ENCODE measurements at places on chromosomes 7 and 10. TPM values are rescaled to one million over a fixed set of nuclear protein-coding genes. Genes with fewer than 3 reads are reported as not detected.

The CLCN1 gene
- total RNA-seq = not detected

The CCDC172 gene
- total RNA-seq = not detected

The HNRNPA2B1 gene
- 80.4 TPM for total RNA-seq

The HSPA12A gene
- 1.4 TPM for total RNA-seq

The IL6 gene
- 0.94 TPM for total RNA-seq

The AS3MT gene
- total RNA-seq = 8.1 TPM

The PYROXD2 gene
- 11.3 TPM for total RNA-seq

The SPAM1 gene
- not detected for total RNA-seq

The TRPV5 gene
- not detected for total RNA-seq

The LBX1 gene
- total RNA-seq = under 0.01 TPM

The AFAP1L2 gene
- 0.26 TPM for total RNA-seq

The EPHA1 gene
- 0.09 TPM for total RNA-seq

The ZNF804B gene
- total RNA-seq = not detected

The MSMB gene
- total RNA-seq = not detected

The PON1 gene
- total RNA-seq = not detected

The HOXA6 gene
- total RNA-seq = 0.09 TPM

The OR2A12 gene
- not detected for total RNA-seq

The SPDYE11 gene
- not detected for total RNA-seq

The LEP gene
- not detected for total RNA-seq

The GIMAP6 gene
- total RNA-seq = not detected

The UTF1 gene
- total RNA-seq = not detected

The CDHR3 gene
- total RNA-seq = 5.4 TPM

The HABP2 gene
- total RNA-seq = not detected

The GBX1 gene
- total RNA-seq = not detected

The NKX2-3 gene
- total RNA-seq = not detected

The ARMC3 gene
- not detected for total RNA-seq

The SUFU gene
- 2.9 TPM for total RNA-seq

The C10orf62 gene
- not detected for total RNA-seq

The NUTM2A gene
- 0.34 TPM for total RNA-seq

The DOCK4 gene
- total RNA-seq = 10.4 TPM

The CALHM1 gene
- not detected for total RNA-seq

The SH2D4B gene
- total RNA-seq = not detected

The ENTPD1 gene
- total RNA-seq = 0.60 TPM
